ENCODE measurements at places on chromosomes 4 and X. TPM values are rescaled to one million over a fixed set of nuclear protein-coding genes. Genes with fewer than 3 reads are reported as not detected.

MAGEA6 gene
- total RNA-seq = not detected

ASB12 gene
- total RNA-seq = not detected

KLF3 gene
- 91.4 TPM for total RNA-seq

EDA gene
- total RNA-seq = 1.5 TPM

NEUROG2 gene
- not detected for total RNA-seq

PUDP gene
- 10.4 TPM for total RNA-seq

MAGEA12 gene
- not detected for total RNA-seq

KLHL13 gene
- total RNA-seq = 8.2 TPM

PABPC1L2A gene
- not detected for total RNA-seq

PLK4 gene
- 11.9 TPM for total RNA-seq

GAGE13 gene
- not detected for total RNA-seq

CACNA1F gene
- not detected for total RNA-seq

ENPEP gene
- total RNA-seq = 1.1 TPM

AWAT2 gene
- not detected for total RNA-seq

MAGEA2B gene
- total RNA-seq = not detected

GLRA3 gene
- total RNA-seq = not detected

RASL11B gene
- total RNA-seq = 0.70 TPM

USP9X gene
- 36.7 TPM for total RNA-seq

TCEAL2 gene
- total RNA-seq = not detected

P2RY4 gene
- 0.95 TPM for total RNA-seq

PLRG1 gene
- total RNA-seq = 47.1 TPM

DCAF12L2 gene
- total RNA-seq = not detected

FAT4 gene
- 18.5 TPM for total RNA-seq

SLITRK4 gene
- total RNA-seq = 2.8 TPM
